ENCODE measurements at places on chromosomes 6 and 20. TPM values are rescaled to one million over a fixed set of nuclear protein-coding genes. Genes with fewer than 3 reads are reported as not detected.

RAET1L gene
- total RNA-seq = not detected

TAGAP gene
- total RNA-seq = not detected

VSTM2L gene
- total RNA-seq = 0.20 TPM

KIAA1586 gene
- total RNA-seq = 15.1 TPM

GRM4 gene
- total RNA-seq = not detected

CALHM6 gene
- total RNA-seq = 0.59 TPM

TFEB gene
- 3.7 TPM for total RNA-seq

CDH4 gene
- total RNA-seq = under 0.01 TPM

CYP39A1 gene
- total RNA-seq = 0.37 TPM

RNF114 gene
- 76.1 TPM for total RNA-seq

GATA5 gene
- not detected for total RNA-seq

NHSL1 gene
- total RNA-seq = 19.1 TPM

TMEM74B gene
- not detected for total RNA-seq

NKX2-2 gene
- 0.20 TPM for total RNA-seq

EDN1 gene
- under 0.01 TPM for total RNA-seq

IP6K3 gene
- not detected for total RNA-seq

RNF217 gene
- total RNA-seq = 8.1 TPM

NHLRC1 gene
- total RNA-seq = 2.0 TPM

All from subcutaneous preadipocyte (primary cell).